ENCODE measurements at places on chromosomes 12 and 14. TPM values are rescaled to one million over a fixed set of nuclear protein-coding genes. Genes with fewer than 3 reads are reported as not detected.

- no peaks in the 10 kb centered on the region for H3K36me3 ChIP-seq
- no peak overlapping the region for H3K4me3 ChIP-seq
- no peak for DNase-seq
- no peaks in the 10 kb centered on the region for H3K27me3 ChIP-seq
- no peaks in the 10 kb centered on the region for H3K4me1 ChIP-seq
These were observed 48.9 kb upstream of the AMN start for GRCh38 chr14:102873546-102874061.

DNA sequence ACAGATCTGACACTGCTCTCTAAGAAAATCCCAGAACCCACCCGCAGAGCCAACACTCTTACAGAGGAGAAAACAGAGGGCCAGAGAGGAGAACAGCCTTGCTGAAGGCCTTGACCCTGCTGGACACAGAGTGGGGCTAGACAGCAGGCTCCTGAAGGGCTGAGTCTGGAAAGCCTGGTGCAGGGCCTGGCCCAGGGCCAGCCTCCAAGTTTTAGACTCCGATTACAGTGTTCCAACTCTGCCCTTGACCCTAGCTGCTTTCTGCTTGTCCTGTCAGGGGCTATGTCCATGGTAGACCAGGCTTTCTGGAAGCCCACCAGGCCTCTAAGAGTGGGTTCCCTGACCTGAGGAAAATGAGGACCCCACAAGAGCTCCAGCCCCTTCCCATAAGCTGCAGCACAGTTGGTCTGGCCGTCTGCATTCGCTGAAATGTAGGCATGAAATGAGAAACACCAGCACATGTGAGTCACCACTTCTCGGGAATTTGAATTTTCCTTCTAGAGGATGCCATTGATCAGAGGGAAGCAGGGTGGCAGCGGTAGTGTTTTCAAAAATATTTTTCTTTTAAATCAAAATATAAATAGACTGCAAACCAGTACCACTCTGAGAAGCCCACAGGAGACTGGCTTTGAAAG, 154.4 kb downstream of the CALM1 start:
- H3K27ac ChIP-seq, result no peak overlapping the region
- peaks cover 5% of the 10 kb centered on the region for H3K36me3 ChIP-seq
- H3K4me1 ChIP-seq, result peaks cover 4% of the 10 kb centered on the region
- H3K27me3 ChIP-seq, result no peaks in the 10 kb centered on the region
- DNase-seq, result no peak
- no peak overlapping the region for H3K4me3 ChIP-seq

C1R gene
- total RNA-seq, result 11.4 TPM

CCDC177 gene
- total RNA-seq, result 6.2 TPM

- no peak overlapping the region for H3K27ac ChIP-seq
- H3K4me3 ChIP-seq, result no peak overlapping the region
- H3K4me1 ChIP-seq, result no peaks in the 10 kb centered on the region
- H3K27me3 ChIP-seq, result no peaks in the 10 kb centered on the region
- DNase-seq, result no peak
These were observed 26.9 kb downstream of the ZDHHC17 start for GRCh38 chr12:76790564-76791552.

PCED1B gene
- total RNA-seq, result 3.3 TPM

DNA sequence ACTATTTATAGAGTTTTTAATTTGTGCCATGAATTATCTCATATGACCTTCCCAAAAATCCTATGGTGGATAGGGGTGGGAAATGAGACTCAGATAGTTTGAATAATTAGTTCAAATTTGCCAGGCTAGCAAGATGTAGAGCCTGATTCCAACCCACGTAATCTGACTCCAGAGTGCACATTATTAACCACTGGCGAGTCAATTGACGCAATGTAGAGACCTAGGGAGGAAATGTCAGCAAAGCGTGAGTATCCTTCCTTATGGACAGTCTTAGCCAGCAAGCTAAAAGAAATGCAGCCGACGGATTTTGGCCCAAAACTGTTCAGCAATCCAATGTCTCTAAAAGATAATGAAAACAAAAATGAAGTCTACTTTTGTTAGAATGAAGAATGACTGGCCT, 193.3 kb upstream of the KRR1 start:
- no peak overlapping the region for H3K27ac ChIP-seq
- H3K4me1 ChIP-seq, result peaks cover 11% of the 10 kb centered on the region

WBP11 gene
- total RNA-seq, result 108 TPM

ESPL1 gene
- total RNA-seq, result 43.2 TPM

- DNase-seq, result peak; percentile 5
- H3K27me3 ChIP-seq, result no peaks in the 10 kb centered on the region
- no peaks in the 10 kb centered on the region for H3K36me3 ChIP-seq
- H3K27ac ChIP-seq, result no peak overlapping the region
These were observed 52.3 kb downstream of the SOCS2 start for GRCh38 chr12:93624595-93625294.
